ENCODE measurements at places on chromosomes 1 and 21.

DNA sequence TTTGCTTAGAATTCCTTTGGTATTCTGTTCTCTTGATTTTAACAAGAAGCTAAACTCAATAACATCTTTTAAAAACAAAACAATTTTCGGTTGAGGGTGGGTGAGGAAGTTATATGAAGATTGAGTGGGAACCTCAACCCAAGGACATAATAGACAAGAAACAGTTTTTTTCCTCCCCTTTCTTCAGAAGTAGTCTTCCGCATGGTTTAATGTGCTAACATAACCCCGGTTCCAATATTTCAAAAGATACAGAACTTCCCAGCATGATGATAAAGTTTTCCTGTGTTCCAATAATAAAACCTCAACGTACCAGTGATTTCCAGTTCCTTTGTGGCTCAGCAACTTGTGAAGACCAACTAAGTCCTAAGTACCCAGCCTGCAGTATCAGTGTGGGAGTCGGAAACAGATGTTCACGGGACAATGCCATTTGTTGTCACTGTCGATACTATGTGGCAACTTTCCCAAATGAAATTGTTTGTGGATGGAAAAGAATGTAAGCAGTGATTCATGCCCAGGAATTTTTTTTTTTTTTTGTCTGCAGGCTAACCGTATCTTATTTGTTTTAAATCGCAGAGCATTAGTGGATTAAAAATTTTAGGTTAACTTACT is 48.5 kb downstream of the NR5A2 start:
- DNase-seq: peak; percentile 25

- no peak for DNase-seq
Observed at GRCh38 chr21:40276001-40276400, 408.8 kb downstream of the PCP4 start.

DNA sequence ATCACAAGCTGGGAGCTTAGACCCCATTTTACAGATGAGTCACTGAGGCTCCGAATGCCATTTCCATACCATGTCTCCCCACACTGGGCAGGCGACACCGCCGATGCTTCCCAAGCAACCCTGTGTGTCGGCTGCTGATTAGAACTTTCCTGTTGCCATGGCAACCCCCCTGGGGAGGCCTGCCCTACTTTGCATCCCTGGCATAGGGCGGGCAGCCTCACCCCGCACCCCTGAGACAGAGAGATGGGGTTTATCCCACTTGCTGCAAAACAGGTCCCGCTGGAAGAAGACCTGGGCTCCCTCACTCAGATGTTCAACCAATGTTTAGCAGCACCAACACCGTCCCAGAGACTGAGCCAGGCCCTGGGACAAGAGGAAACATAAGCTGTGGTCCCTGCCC is 81.5 kb downstream of the CAMK2N1 start:
- DNase-seq: no peak

DNA sequence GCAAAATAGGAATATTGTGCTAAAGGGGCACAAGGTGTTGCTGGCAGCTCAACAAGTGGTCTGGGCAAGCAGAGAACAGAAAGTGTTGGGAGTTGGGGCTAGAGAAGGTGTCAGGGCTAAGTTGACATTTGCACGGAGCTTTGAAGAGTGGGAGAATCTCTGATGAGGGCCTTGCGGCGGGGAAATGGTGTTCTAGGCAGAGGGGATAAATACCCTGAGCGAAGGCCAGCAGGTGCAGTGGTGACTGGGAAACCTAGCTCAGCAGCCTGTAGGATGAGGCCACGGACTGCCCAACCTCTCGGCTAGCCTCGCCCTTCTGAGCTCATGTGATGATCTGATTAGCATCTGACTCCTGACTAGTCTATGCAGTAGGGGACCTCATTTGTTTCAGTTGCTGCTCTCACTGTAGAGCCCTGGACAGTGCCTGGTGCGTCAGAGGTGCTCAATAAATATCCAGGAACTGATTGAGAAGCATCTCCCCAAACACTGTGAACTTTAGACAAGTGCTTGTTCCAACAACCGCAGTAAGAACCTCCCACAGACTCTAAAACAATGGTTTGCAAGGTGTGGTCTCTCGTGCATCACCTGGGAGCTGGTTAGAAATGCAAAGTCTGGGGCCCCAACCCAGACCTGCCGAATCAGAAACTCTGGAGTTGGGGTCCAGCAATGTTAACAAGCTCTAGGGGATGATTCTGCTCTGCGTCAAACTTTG is 1.0 kb upstream of the FOXO6 start:
- DNase-seq: no peak

- DNase-seq: no peak
Observed at GRCh38 chr21:45769294-45769693, 125.8 kb downstream of the PCBP3 start.
